Hypothalamus (tissue), 51 donors: ENCODE measurements at places on chromosomes 12 and 14.

GRCh38 chr12:3311027-3311402 is 180.0 kb upstream of the PRMT8 start:
- no peak for DNase-seq

GRCh38 chr12:109989380-109989779 is 6.8 kb downstream of the GIT2 start:
- no peak for DNase-seq

DNA sequence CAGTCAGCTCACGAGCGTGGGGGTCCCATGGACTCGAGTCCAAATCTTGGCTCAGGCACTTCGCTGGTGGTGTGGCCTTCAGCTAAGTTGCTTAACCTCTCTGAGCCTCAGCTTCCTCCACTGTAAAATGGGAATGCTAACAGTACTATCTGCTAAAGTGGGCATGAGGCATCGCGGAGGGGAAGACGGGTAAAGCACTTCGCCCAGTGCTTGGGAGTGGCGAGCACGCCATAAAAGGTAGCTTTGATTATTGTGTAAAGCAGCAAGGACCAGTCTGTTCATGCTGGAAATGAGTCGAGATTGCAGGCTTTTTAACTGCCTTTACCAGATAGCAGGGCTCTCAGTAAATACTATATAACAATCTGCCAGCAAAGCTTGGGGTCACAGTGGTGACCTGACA is 24.5 kb downstream of the HRK start:
- no peak for DNase-seq

DNA sequence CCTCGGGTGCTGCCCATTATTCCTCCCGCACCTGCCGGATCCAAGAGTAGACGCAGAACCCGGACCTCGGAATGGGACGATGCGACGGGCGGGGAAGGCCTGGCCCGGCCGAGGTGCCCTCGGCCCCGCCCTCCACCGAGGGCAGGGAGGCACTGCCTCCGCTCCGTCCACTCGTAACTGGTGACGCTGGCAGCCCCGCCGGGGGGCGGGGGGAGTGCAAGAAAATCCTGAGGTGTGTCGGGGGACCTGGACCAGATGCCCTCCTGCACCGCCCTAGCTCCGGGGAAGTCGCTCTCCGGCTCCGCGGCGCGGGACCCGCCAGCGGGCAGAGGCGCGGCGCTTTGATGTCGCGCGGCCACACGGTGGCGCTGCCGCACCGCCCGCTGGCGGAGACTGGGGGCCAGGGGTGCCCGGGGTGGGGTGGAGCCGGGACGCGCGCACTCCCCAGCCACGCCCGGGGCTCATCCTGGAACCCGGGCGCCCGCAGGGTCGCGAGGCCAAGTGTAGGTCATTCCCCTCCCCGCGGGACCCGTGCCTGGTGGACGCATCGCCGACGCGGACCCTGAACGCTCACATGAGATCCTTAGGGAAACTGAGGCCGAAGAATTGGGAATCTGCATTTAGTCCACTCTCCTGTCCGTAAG is 202.8 kb downstream of the TTC8 start:
- peak; percentile 41 for DNase-seq

DNA sequence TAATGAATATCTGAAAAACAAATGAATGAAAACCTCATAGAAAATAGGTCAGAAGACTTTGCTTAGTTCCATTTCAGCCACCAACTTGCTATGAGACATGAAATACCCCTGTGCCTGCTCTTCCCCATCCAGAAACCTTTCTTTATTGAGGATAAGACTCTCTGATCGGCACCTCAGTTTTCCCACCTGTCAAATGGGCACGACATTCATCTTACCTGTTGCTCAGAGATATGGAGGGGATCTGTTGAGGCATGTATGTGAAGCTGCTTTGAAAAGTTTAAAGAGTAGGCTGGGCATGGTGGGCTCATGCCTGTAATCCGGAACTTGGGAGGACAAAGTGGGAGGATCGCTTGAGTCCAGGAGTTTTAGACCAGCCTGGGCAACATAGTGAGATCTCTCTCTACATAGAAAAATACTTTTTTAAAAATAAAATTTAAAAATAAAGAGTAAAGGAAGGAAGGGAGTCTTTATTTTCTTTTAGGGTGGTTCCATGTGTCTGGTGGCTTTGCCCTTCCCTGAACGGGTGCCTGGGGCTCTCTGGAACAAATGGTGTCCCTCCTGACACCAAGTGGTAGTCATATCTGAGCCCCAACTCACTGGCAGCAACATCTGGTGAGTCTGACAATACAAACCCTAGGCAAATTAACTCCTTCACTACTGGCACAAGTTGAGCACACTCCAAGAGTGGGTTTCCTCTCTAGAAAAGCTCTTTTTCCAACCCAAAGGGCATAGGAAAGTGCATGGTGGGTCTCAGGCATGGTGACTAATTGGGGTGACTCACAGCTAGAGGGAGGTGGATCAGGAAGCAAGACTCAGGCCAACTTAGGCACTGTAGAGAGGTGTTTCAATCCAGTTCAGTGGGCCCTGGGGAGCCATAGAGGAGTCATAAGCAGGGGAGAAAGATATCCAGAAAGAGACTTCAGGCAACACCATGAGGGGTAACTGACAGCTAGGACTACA is 42.1 kb downstream of the MAP1LC3B2 start:
- DNase-seq, result no peak

GRCh38 chr12:127984386-127985055 is 282.4 kb upstream of the TMEM132C start:
- DNase-seq, result no peak

DNA sequence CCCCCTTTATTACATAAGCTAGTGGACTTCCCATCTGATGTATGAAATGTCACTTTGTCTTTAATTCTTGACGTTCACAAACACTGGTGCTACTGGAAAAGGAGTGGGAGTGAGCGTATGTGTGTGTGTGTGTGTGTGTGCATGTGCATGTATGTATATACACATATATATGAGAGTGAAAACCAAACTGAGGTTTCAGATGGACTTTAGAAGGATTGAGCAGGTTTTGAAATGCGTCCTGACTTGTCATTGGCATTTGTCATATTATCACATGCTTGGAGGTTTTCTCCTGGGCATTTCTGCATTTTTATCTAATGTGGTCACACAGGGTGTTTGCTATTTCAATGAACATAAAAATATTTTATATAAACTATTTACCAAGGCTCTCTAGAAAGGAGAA is 1085.9 kb downstream of the BCL11B start:
- DNase-seq, result no peak

- no peak for DNase-seq
These were observed 219.7 kb downstream of the SLC25A21 start for GRCh38 chr14:36952689-36953088.

DNA sequence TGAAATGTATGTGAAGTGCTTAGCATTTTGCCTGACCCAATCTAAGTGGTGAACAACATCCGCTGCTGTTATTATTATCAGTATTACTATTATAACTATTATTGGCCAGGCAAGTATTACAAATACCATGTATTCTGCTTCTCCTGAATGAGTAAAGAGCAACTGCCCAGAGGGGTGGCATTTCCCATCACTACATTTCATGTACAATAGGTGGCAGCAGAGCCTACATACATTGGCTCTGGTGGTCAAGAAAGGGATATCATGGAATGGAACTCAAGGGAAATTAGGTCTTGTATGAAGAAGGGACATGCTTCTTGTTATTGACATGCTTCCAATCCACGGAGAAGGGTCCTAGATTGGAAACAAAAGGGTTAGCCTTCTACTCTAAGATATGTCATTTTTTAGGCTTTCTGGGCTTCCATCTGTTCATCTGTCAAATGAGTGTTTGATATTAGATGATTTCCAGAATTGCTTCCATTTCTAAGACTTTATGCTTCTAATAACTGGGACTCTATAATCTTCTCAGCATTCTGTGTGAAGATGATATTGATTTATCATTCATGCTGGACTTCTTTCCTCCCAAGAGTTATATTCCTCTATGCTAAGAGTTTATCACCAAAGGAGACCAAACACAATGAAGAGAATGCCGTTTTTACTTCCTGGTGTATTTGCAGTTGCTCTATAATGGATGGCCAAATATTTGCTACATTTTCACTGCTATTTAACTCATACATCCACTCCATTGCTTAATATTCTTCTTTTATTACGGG is 239.1 kb downstream of the SSPN start:
- DNase-seq, result no peak
